ENCODE measurements at places on chromosomes 1 and 21.

DNA sequence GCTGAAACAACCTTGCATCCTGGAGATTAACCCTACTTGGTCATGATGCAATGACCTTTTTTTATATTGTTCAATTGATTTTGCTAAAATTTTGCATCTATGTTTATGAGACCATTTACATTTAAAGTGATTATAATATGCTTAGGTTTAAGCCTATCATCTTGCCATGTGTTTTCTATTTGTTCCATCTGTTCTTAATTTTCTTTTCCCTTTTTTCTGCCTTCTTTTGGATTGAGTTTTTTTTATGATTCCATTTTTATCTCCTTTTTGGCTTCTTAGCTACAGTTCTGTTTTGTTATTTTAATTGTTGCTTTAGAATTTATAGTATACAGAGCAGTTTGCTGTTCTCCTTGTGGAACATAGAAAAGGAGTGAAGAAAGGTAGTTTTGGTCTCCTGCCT lies 385.1 kb upstream of the USP24 start:
- DNase-seq = no peak

- DNase-seq = no peak
Observed at GRCh38 chr1:185297982-185298381, 19.1 kb downstream of the IVNS1ABP start.

DNA sequence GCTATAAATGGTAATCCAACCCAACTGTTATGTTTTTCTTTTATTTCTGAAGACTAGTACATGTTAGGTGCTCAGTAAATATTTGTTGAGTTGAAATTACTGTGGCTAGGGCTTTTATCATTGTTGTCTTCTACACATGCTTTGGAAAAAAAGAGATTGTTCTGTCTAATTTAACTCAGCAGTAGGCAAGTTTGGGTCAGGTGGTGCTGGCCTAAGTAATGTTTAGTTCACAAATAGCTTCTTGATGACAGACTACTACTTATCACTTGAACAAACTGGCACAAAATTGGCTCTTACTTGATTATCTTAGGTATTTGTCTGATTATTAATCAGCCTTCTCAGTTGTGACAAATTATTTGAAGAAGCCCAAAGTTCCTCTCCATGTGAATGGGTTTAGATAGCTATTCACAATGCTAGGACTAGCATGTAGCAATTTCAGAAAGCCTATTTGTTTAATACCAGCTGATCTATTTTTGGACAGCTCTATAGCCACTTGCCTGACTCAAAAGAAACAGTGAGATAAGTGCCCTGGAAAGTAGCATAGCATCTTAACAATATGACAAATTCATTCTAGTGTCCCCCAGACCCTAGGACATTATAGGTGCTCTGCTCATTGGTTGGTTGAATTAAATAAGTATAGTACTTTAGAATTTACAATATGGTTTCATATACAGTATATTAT lies 32.6 kb downstream of the TMEM200B start:
- DNase-seq = no peak

GRCh38 chr21:37253991-37254390 lies 13.1 kb downstream of the VPS26C start:
- DNase-seq = no peak

- no peak for DNase-seq
Observed at GRCh38 chr1:228176461-228177182, 11.0 kb downstream of the IBA57 start.

DNA sequence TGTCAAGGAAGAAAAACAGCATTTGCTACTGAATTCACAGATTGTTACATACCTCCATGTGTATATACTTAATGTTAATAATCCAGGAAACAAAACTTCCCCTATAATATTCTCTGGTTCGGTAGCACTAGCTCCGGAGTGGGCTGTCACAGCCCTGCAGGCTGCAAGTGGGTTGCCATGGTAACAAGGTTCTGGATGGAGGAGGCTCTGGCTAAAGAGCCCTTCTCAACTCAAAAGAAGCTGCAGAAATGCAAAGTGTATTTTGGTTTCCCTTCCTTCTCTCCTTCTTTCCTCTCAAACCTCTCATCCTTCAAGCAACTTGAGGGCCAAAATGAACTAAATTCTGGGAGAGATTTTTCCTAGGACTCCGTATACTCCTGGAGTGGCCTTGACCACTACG lies 45.2 kb downstream of the ASTN1 start:
- peak; percentile 45 for DNase-seq

GRCh38 chr1:6298530-6298929 lies 37.6 kb upstream of the GPR153 start:
- no peak for DNase-seq

All from hippocampal formation (tissue), 2 donors.